Mesothelial cell of epicardium (in vitro differentiated cells): ENCODE measurements at places on chromosomes 2 and 18. TPM values are rescaled to one million over a fixed set of nuclear protein-coding genes. Genes with fewer than 3 reads are reported as not detected.
A peak's percentile ranks its signal among the peaks of the same experiment; 100 is the strongest.

The FAP gene
- total RNA-seq: 47.1 to 59.6 TPM (median 50.5 TPM) in 3 replicates

The RSAD2 gene
- 3.7 to 4.4 TPM (median 4.3 TPM) in 3 replicates for total RNA-seq

DNA sequence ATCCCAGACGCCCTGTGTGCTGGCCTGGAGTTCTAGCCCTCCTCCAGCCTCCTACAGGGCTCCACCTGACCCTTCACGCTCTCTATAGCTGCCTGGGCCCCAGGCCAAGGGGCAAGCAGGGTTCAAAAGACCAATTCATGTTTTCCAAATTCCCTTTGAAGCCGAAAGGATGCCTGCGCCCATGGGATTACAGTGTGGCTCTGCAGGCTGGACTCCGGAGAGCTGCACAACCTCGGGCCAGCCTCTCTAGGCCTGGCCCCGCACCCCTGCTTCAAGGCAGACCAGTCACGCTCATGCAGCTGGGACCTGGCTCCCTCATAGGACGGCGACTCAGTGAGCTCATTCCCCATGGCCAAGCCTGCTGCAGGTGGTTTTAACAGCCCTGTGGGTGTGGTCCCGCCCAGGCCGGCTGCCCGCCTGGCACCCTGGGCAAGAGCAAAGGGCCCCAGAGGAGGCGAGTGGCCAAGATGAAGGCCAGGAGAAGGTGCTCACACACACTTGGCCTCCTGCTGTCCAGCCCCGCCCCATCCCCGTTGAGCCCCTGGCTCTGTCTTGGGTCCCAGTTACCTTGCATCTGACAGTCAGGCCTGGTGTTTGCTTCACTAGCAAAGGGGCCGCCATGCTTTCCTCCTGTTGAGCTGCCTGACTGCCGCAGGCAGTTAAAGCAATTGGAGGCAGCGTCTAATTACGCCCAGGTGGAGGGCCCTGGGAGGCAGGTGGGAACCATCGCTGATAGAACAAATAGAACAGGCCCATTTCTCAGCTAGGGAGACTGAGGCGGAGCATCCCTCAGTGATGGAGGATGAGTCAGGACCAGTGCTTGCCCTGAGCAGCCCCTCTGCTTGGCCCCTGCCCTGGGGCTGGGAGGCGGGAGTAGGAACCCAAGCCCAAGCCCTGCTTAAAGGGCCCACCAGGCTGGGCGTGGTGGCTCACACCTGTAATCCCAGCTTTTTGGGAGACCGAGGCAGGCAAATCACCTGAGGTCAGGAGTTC is 56.9 kb downstream of the SMAD7 start:
- H3K27ac ChIP-seq: peak overlapping the region; percentile 94
- DNase-seq: no peak
- no peak overlapping the region for H3K4me3 ChIP-seq
- no peaks in the 10 kb centered on the region for H3K27me3 ChIP-seq
- H3K4me1 ChIP-seq: peaks cover 58% of the 10 kb centered on the region
- H3K36me3 ChIP-seq: peaks cover 2% of the 10 kb centered on the region

GRCh38 chr2:3754795-3755194 is 51.4 kb downstream of the DCDC2C start:
- no peaks in the 10 kb centered on the region for H3K36me3 ChIP-seq
- H3K4me1 ChIP-seq: peaks cover 35% of the 10 kb centered on the region
- DNase-seq: no peak
- peaks cover 33% of the 10 kb centered on the region for H3K27me3 ChIP-seq
- H3K4me3 ChIP-seq: no peak overlapping the region

DNA sequence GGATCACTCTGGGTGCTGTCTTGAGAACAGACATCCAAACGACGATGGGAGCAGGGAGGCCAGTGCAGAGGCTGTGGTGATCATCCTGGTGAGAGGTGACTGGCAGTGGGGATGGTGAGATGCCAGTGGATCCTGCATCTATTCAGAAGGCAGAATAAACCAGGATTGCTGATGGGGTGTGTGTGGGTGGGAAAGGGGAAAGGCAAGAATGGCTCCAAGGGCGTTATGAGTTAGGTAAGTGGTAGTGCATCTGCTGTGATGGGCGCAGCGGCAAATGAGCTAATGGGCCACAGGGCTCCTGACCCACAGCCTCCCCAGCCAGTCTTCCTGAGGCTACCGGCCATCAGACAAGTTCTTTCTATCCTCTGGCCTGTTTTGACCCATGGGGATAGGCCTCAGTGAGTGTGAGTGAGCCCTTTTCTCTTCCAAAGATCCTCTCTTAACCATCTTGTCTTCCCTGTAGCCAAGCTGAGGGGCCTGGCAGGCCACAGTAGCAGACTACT is 29.6 kb downstream of the SERTAD2 start:
- H3K27ac ChIP-seq: no peak overlapping the region
- no peaks in the 10 kb centered on the region for H3K27me3 ChIP-seq
- H3K4me1 ChIP-seq: peaks cover 9% of the 10 kb centered on the region
- no peaks in the 10 kb centered on the region for H3K36me3 ChIP-seq
- H3K4me3 ChIP-seq: no peak overlapping the region
- DNase-seq: peak; percentile 28

DNA sequence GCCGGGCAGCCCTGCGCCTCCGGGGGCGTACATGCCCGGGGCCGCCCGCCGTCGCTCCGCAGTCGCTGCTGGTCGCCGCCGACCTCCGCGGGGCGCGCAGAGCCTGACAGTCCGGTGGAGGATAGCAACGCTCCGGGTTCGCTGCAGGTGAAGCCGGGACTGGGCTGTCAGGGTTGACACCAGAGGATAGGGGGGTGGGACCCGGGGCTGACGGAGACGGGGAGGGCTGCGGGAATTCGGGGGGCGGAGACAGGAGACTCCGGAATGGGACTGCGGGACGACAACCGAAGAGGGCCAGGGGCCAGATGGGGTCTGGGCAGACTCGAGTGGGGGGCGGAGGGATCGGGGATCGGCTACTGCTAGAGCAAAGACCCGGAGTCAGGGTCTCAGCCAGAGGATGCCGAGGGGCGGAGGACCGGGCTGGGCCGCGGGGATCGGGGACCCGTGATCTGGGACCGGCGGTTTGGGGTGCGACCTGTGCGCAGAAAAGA is 403 bp downstream of the TMEM127 start:
- H3K27ac ChIP-seq: peak overlapping the region; percentile 71
- H3K36me3 ChIP-seq: peaks cover 11% of the 10 kb centered on the region
- peak overlapping the region; percentile 92 for H3K4me3 ChIP-seq

DNA sequence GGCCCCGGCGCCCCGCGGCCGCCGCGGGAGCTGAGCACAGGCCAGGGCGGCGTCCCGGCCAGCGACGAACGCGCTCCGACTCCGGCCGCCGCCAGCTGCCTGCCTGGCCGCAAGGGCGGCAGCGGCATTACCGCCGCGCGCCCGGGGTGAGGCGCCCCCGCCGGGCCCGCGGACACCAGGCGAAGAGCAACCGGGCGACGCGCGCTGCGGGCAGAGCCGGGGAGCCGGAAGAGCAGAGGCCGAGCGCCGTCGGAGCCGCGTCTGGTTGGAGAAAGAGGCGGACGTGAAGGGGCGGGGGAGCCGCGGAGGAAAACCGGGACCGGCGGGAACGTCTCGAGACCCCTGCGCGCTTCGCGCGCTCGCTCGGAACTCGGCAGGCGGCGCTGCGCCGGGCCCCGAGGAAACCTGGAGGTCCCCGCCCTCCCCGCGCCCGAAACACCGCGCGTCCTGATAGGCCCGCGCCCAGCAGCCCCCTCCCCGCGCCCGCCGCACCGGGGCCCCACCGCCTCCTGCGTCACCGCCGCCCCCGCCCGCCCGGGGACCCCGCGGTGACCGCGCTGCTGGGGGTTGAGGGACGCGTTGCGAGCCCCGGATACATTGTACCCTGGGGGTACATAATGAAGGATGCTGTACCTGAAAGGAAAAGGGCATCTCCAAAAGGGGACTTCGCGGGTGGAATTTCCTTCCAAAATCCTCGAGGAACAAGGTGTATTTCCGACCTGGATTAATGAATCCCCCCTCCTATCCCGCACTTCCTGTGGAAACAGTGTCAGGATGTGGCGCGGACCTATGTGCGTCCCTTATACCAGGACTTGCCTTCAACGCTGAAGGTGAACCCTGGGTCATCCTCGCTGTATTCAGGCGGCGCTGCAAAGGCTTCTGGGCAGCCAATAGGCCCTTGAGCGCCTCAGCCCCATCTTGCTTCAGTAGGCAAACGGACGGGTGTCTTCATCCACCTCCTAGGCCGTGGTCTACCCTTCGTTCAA is 1.0 kb upstream of the B4GALT6 start:
- no peaks in the 10 kb centered on the region for H3K36me3 ChIP-seq
- peak overlapping the region; percentile 82 for H3K4me3 ChIP-seq
- peak; percentile 85 for DNase-seq
- H3K27ac ChIP-seq: peak overlapping the region; percentile 83
- peaks cover 58% of the 10 kb centered on the region for H3K4me1 ChIP-seq

- DNase-seq: no peak
- peaks cover 5% of the 10 kb centered on the region for H3K27me3 ChIP-seq
- peaks cover 23% of the 10 kb centered on the region for H3K4me1 ChIP-seq
- H3K4me3 ChIP-seq: peak overlapping the region; percentile 42
- H3K36me3 ChIP-seq: no peaks in the 10 kb centered on the region
- H3K27ac ChIP-seq: peak overlapping the region; percentile 77
Measured at GRCh38 chr18:2351126-2351850, 220.0 kb downstream of the METTL4 start.

GRCh38 chr2:159194241-159194640 is 92.3 kb downstream of the WDSUB1 start:
- H3K27ac ChIP-seq: no peak overlapping the region
- peaks cover 2% of the 10 kb centered on the region for H3K4me1 ChIP-seq
- DNase-seq: no peak
- no peak overlapping the region for H3K4me3 ChIP-seq
- peaks cover 47% of the 10 kb centered on the region for H3K36me3 ChIP-seq
- H3K27me3 ChIP-seq: no peaks in the 10 kb centered on the region

DNA sequence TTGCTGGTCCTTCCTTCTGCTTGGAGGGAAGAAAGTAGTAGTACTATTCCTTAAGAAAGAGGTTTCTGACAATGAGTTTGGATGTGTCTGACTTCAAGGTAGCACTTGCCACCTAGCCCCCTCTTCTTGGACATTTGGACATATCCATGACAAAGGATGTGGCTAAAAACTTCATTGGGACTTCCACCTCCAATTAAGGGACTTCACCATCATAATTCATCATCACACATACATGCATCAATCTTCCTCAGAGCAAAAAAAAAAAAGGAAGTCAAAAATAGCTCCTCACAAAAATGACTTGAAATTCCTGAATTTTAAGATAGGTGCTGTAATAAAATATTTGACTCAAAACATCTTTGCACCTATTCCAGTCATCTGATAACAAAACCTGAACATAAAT is 23.4 kb upstream of the PEX13 start:
- H3K36me3 ChIP-seq: peaks cover 13% of the 10 kb centered on the region
- no peak overlapping the region for H3K27ac ChIP-seq

DNA sequence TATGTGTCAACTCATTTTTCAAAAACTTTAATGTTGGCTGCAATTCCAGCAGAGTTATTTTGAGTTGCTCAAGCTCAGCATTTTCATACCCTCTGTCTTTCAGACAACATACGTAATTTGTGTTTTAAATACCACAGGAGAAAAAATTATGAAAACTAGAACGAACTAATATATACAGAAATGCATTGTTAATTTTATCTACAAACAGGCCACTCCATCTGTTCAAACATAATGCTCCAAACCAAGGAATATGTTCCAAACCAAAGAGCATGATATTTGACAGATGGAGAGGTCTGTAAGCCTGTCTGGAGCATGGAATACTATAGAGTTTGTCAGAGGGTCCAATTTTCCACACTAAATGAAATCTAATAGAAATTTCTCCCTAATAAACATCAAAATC is 536.2 kb upstream of the FSIP2 start:
- H3K36me3 ChIP-seq: no peaks in the 10 kb centered on the region
- no peak overlapping the region for H3K4me3 ChIP-seq
- DNase-seq: no peak
- no peaks in the 10 kb centered on the region for H3K27me3 ChIP-seq
- H3K4me1 ChIP-seq: peaks cover 38% of the 10 kb centered on the region

GRCh38 chr2:233476063-233476410 is 90.5 kb downstream of the USP40 start:
- no peak overlapping the region for H3K4me3 ChIP-seq
- DNase-seq: no peak
- H3K27me3 ChIP-seq: no peaks in the 10 kb centered on the region
- H3K4me1 ChIP-seq: no peaks in the 10 kb centered on the region

DNA sequence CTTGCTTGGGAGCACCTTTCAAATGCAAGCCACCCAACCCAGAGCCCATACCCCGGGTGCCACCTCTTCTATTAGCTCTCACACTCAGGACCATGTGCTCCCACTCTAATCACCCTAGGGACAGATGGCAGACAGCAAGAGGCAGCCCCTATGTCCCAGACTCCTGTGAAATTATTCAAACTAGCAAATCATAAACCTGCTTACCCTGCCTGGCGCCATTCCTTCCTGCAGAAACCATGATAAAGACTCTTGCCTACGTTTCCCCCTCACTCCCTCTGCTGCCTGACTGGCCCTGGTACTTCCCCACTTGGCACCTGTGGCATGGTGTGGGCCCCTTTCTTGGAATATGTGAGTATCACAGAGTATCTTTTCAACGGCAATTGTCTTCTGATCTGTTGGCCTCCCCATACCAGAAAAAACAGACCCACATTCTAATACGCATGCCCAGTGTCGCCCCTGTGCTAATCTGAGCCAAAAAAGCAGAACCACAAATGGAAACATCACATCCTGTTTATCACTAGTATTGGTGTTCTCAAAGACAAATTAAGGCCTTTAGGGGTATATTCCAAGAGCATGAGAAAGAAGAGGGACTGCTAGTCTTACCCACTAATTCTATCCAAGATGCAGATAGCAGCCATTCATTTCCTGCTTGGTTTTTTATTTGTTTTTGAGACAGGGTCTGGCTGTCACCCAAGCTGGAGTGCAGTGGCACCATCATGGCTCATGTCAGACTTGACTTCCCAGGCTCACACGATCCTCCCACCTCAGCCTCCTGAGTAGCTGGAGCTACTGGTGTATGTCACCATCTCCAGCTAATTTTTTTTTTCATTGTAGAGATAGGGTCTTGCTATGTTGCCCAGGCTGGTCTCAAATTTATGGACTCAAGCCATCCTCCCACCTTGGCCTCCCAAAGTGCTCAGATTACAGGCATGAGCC is 44.1 kb upstream of the TTC39C start:
- H3K27ac ChIP-seq: no peak overlapping the region
- H3K4me3 ChIP-seq: no peak overlapping the region
- no peaks in the 10 kb centered on the region for H3K36me3 ChIP-seq
- peaks cover 18% of the 10 kb centered on the region for H3K4me1 ChIP-seq
- peaks cover 8% of the 10 kb centered on the region for H3K27me3 ChIP-seq
